H9 (cell line): ENCODE measurements at places on chromosomes 3 and 15. TPM values are rescaled to one million over a fixed set of nuclear protein-coding genes. Genes with fewer than 3 reads are reported as not detected.

CCR9 gene
- total RNA-seq, result not detected in 2 replicates

MYO5C gene
- 22.2 and 22.4 TPM in 2 replicates for total RNA-seq

ALS2CL gene
- total RNA-seq, result 4.9 and 5.0 TPM in 2 replicates

DNASE1L3 gene
- total RNA-seq, result not detected in 2 replicates

CD86 gene
- not detected in 2 replicates for total RNA-seq

THSD4 gene
- 5.5 and 5.7 TPM in 2 replicates for total RNA-seq

- no peak for DNase-seq
Measured at GRCh38 chr15:56440214-56440770, 24.6 kb downstream of the MNS1 start.

- DNase-seq, result no peak
Measured at GRCh38 chr15:75045332-75046015, 22.1 kb downstream of the PPCDC start.

DNA sequence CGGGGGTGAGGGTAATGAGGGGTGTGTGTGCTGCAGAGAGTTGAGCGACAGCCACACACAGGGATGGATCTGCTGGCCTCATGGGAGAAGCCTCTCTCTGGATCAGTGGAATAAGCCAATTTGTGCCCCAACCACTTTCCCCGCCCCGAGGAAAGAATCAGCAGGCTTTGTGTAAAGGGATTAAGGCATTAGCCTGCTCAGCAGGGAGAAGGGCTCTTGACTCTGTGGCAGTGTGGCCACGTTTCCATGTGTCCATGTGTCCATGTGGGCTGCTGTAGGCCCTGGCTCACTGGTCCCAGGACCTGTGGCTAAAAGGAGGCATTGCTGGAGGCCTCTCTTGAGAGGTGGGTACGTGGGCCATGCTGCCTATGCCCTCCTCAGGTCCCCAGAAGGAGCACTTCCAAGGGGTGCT lies 104.7 kb downstream of the HMG20A start:
- no peak for DNase-seq

DNA sequence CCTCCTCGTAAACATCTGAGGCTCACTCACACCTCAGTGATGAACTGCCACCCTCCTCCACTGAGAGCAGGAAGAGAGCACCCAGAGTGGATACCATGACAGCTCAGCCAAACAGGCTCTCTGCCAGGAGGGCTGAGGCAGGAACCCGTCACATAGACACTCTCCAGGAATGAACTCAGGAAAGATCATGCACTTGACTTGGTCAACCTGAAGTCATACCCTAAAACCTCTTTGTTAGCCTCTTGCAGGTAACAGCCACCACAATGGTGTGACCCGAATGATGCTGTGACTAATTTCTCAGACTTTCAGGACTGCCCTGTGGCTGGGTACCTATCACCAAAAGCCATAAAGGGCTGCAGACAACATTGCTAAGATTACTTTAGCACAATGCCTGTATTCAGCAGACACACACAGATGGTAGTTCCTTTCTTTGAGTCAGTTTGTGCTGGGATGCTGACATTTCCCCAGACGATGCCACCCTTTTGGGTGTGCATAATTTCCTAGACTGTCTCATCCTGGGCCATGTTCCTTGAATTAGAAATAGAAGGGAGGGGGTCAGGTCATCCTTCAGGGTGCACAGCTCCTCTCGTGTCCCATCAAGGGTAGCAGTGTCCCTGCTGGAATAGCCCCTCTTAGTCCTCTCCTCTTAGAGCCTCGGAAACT lies 30.3 kb downstream of the CX3CR1 start:
- no peak for DNase-seq

DNA sequence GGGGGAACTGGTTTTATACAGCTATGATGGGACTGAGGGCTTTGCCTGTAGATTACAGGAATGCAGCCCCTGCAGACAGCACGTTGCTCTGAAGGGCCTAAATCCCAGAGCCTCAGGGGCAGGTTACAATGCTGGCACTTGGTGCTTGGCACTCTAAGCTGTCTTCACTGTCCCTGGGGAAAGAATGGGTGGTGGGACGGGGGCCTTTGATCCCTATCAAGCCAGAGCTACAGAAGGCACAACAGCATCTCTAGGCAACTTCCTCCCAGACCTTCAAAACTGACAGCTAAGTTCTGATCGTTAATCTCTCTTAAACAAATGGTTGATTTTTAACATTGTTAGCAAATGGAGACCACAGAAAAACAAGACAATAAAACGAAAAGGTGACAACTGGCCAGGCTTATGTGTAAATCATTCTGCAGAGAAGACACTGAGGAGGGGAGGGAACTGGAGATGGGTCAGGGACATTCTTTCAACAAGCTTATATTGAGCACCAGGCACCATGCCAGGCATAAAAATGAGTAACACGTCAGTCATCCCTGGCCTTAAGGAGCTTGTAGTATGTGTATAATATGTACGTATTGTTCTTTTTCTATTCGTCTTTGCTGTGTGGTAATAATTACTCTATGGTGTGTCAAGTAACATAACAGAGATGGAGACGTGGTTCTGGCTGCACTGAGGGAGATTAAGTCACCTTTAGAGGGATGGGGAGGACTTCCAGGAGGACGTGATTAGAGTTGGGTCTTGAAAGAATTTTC lies 49.1 kb downstream of the CA12 start:
- DNase-seq, result no peak

- no peak for DNase-seq
Measured at GRCh38 chr3:8420612-8421011, 81.0 kb upstream of the LMCD1 start.

- peak; percentile 36 for DNase-seq
Measured at GRCh38 chr3:20141851-20142250, 44.2 kb downstream of the SGO1 start.

DNA sequence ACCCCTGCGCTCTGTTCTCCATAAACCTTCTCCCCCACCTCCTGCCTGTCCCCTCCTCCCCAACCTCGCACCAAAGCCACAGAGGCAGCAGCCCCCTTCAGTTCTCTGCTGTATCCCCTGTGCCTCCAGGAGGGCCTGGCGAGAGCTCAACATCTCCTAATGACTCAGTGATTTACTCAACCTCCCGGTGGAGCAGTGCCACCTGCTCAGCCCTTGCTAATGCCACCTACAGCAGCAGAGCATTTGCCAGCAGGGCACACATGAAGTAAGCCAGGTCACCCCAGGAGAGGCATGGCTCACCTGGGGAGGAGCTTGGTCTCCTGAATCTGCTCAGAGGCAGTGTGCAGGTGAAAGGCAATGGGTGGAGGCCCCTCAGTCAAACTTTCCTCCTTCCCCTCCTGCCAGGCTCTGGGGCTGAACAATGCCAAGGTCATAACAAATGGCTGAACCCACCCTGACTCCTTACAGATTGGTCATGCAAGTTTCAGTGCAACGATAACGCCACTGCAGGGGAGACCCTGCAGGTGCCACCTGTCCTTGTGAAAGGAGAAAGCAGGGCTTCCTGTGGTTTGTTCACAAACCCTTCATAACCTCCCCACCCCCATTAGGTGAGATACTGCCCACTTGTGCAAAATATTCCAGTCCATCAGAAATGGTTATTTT lies 19.8 kb downstream of the TRPM1 start:
- no peak for DNase-seq

DNA sequence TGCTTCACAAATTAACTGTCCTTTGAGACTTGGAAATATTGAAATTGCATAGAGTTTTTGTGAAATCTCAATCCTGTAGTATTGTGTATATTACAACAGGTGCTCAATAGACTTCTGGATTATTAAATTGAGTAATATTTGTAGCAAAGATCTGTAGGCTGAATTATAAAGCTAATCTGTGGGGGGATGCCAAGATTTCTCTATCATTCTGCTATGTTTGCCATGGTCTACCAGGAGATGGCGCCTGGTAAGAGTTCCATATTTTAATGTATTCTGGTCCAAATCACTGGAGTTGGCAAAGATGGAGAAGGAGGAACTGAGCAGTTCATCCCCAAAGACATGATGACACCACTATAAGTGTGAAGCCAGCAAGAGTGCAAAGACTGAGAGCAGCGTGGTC lies 340.9 kb upstream of the TPRG1 start:
- no peak for DNase-seq

DNA sequence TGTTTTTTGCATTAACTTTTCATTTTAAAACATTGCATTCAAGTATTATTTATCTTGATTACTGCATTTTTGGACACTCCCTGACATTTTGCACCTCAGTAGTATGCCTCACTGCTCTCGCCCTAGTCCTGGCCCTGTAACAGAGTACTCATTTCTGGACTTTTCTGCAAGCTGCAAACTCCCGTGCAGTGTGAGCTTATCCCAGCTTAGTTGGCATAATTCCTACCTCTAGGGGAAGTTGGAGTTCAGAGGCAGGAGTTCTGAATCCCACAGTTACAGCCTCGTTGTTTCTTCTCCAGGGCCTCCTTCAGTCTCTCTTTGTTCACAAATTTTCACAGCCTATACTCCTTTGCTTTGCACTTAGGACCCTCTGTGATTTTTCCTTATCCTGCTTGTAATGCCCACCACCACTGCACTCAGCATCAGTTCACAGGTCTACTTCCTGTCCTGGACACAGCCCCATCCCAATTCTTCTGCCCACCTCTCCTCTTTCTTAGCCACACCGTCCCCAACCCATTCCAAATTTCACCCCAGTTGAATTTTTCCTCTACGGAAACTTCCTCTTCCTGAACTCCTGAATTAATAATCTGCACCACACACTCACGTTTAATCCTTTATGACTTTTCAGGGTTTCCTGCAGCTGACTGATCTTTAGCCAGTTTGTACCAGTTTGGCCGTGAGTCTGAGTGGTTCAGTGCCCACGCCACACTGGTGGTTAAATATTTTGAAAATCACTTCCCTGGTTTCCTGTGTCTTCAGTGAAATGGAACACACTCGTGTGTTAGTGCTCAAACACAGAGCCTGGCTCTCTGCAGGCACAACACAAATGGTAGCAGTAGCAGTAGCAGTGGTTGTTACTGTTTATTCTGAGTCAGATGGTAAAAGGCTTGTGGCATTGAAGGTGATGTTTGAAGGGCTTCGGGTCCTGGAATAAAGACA lies 6.3 kb upstream of the CTSH start:
- no peak for DNase-seq

DNA sequence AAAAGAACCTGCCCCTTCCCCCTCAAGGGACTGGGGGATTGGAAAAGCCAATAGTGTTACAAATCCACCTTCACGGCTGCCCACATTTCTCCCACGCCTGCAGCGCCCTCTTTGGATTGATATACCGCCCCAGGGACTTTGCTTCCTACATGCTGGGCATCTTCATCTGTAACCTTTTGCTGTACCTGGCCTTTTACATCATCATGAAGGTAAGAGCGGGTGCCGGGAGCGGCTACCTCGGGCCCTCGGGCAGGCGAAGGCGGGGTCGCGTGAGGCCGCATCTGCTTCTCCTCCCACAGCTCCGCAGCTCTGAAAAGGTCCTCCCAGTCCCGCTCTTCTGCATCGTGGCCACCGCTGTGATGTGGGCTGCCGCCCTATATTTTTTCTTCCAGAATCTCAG lies 73.1 kb downstream of the USF3 start:
- DNase-seq, result peak; percentile 72

DNA sequence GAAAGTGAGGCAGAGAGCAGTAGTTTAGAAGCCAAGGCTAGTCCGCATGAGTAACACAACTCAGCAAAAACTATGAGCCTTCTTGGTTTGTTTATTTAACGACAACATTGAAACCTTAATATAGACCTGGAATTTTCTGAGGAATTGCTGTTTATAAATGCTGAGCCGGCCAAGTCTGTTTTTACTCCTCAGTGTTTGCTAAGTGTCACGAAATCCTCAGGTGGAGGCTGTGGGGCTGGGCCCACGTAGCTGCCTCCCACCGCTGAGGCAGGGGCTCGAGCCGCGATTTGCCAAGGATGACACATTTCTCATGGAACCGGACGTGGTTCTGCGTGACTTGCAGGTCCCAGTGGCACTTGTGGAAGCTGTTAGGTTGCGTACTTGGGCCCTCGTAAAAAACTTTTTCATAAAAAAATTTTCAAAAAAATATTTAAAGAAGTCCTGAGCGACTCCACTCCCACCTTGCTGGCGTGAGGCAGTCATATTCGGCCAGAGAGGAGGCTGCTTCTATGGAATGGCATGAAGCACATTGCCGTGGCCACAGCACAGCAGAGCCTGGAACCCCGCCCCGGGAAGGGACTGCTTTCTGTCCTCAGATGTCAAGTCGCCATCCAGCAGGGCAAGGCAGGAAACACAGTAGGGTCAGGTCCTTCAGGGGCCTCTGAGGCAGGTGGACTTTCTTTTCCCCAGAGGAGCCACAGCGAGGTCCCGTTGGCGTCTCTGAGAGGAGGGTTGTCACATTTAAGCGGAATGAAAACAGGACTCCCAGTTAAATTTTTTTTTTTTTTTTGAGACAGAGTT lies 64.8 kb upstream of the PCSK6 start:
- no peak for DNase-seq

- DNase-seq, result peak; percentile 66
Measured at GRCh38 chr3:42179110-42179725, 86.8 kb downstream of the CCK start.

GRCh38 chr3:48738926-48739616 lies 22.1 kb upstream of the IP6K2 start:
- no peak for DNase-seq
